ENCODE measurements at places on chromosomes 11 and 22. TPM values are rescaled to one million over a fixed set of nuclear protein-coding genes. Genes with fewer than 3 reads are reported as not detected.

FOLR2 gene
- 7.3 TPM for total RNA-seq

DNA sequence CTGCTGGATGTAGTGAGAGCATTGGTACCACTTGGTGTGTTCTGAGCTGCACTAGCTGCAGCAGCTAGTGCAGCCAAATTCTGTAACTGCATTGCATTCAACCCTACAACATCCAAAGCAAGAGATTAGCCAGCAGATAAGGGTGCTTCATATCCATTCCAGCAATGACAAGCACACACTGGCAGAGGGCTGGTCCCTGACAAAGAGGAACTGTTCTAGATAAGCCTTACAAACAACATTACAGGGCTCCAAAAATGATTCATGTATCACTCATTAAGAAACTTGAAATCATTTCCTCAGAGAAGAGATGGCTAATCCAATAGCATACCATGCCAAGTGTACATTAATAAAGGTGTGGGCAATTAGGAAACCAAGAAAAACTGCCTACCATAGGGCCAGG, 28.4 kb upstream of the RAPSN start:
- DNase-seq: no peak

- DNase-seq: no peak
These were observed 1032.8 kb downstream of the BRD1 start for GRCh38 chr22:48794906-48795305.

DNA sequence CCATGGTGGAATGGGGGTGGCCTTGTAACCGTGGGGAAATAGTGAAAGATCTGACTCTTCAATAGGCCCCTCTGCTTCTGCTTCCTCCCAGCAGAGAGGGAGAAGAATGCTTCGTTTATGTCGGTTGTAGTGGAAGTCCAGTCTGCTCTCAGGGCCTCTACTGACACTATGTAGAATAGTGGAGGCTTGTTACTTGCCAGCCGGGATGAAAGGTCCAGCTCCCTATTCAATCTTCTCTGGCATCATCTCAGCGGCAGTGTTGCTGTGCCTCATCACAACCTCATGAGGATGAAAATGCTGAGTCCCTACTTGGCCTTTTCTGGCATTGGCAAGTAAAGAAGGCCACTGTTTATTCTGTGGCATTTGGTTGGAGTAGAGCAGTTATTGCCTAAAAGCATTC, 820.9 kb upstream of the TENM4 start:
- peak; percentile 0 for DNase-seq

DNA sequence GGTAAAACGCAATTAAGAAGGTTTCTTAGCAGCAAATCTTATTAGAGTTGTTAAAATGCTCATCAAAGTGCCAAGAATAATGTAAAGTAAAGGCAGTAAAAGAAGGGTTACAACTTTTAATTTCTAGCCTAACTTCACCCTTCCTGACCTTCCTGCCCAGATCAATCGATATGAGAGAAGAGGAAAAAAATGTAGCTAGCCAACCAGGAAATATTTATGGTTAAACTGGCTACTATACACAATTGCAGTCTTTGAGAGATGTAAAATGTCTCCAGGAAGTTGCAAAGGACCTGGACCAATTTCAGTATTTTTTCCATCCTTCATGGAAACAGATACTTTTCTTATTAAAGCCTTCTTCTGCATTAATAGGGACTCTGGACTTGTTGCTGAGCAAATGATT, 141.8 kb upstream of the CCDC90B start:
- no peak for DNase-seq

DNA sequence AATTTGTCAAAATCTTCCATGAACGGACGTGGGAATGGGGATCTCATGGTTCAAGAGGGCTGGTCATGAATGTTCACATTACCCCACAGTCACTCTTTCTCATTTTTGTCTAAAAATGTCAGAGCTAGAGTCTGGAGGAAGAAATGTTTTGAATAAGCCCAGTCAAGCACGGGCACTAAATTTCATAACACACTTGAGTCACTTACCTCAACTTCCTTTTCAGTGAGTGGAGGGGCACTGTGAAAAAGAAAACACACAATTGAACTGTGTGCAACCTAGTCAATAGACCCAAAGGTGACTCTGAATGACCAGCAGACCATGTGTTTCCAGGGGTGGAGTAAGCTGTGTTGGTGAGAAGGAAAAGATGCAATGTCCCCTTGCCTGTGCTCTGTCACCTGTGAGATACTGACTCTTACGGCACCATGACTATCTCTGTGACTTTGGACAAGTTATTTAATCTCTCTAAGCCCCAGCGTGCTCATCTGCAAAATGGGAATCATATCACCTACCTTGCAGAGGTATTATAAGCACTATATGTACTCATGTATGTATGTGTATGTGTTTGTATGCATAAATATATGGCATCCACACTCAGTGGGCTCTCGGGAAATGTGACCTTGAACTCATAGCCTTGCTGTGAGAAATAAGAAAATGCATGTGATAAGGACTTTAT, 38.2 kb upstream of the LYVE1 start:
- no peak for DNase-seq

- DNase-seq: no peak
These were observed 4.7 kb upstream of the ADSL start for GRCh38 chr22:40341604-40342003.

GRCh38 chr11:121466063-121466794, 13.5 kb upstream of the SORL1-AS1 start:
- DNase-seq: peak; percentile 57
